ENCODE measurements at places on chromosomes 1 and 21.

DNA sequence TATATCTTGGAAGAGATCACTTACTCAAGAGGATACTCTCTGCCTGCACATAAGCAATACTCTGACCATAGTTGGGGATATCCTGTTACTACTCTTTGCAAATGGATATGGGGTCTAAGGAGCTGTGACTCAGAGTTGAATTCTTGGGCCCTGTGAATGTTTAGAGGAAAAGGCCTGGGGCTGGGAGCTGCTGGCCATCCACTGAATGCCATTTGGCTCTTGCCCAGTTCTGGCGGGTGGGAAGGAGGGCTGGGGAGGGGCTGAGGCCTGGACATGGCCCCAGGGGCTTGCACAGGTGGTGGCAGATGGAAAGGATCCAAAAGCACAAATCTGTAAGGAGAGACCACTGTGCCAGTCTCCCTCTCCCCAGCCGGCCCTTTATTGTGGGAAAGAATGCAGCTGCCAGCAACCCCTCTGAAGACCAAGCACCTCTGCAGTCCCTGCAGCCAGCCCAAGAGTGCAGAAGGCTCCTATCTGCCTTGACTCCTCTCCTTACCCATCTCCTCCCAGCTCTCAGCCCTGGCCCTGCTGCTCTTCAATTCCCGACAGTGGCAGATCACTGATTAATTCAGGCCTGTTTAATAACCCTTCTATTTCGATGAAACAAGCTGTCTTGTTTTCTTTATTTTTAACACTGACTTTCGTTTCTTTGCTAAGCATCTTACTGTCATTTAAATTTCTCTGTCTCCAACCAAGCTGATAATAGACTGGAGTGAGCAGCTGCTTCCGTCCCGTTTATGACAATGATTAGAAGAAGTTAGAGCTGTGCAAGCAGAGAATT, 12.1 kb downstream of the PLXNA2 start:
- no peak for DNase-seq

DNA sequence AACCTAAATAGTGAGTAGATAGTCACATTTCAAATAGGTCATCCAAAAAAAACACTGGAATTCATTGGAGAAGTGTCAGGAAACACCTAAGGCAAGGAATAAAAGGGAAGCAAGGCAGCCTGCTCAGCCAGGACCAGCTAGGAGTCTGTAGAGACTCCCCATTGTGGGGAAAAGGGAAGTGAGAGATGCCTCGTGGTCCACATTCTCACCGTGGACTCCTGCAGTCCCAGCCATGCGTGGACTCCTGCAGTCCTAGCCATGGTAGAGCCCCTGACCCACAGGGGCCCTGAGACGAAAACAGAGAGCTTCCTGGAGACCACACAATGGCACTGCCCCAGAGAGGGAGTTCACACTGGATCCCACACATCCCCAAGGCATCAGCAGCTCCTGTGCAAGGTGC, 97.5 kb downstream of the LRIG2 start:
- no peak for DNase-seq

- no peak for DNase-seq
Observed at GRCh38 chr1:226625832-226626576, 77.4 kb downstream of the STUM start.

GRCh38 chr1:205422993-205423642, 1.3 kb upstream of the LEMD1 start:
- DNase-seq, result no peak

- DNase-seq, result no peak
Observed at GRCh38 chr1:226420897-226421296, 13.0 kb upstream of the PARP1 start.
